PC-3 (cell line): ENCODE measurements at places on chromosomes 16 and 17. TPM values are rescaled to one million over a fixed set of nuclear protein-coding genes. Genes with fewer than 3 reads are reported as not detected.

Gene ABCA10
- total RNA-seq, result 0.12 and 0.47 TPM in 2 replicates

Gene FBXL16
- total RNA-seq, result 4.3 and 7.5 TPM in 2 replicates

Gene RUNDC3A
- total RNA-seq, result 0.29 and 1.4 TPM in 2 replicates

Gene CX3CL1
- 0.35 TPM in 1 of 2 replicates, not detected in the other for total RNA-seq

Gene SNX20
- total RNA-seq, result not detected in 2 replicates

Gene NPIPA7
- total RNA-seq, result 0.87 and 8.2 TPM in 2 replicates

Gene CCL4L2
- not detected in 2 replicates for total RNA-seq

Gene DNAH17
- total RNA-seq, result 0.04 and 0.23 TPM in 2 replicates

Gene ABCA9
- not detected in 2 replicates for total RNA-seq

Gene VASN
- 12.2 and 13.6 TPM in 2 replicates for total RNA-seq

Gene ST6GALNAC2
- total RNA-seq, result 1.0 and 6.4 TPM in 2 replicates

Gene PMFBP1
- 1.2 and 2.0 TPM in 2 replicates for total RNA-seq

Gene NXN
- 20.8 and 25.6 TPM in 2 replicates for total RNA-seq

Gene CACNG3
- total RNA-seq, result not detected in 2 replicates

Gene RPAIN
- total RNA-seq, result 46.1 and 47.9 TPM in 2 replicates

Gene DNAAF1
- total RNA-seq, result not detected in 2 replicates

Gene CA7
- total RNA-seq, result not detected in 2 replicates

Gene CD7
- total RNA-seq, result 0.15 and 0.98 TPM in 2 replicates

Gene RNU2-1
- total RNA-seq, result not detected in 2 replicates

Gene SOST
- not detected in 2 replicates for total RNA-seq

Gene CAVIN1
- total RNA-seq, result 0.17 TPM in 1 of 2 replicates, not detected in the other

Gene CRYBA1
- total RNA-seq, result not detected in 2 replicates

Gene PCTP
- 15.4 and 17.6 TPM in 2 replicates for total RNA-seq

Gene ENGASE
- total RNA-seq, result 34.5 and 58.1 TPM in 2 replicates

Gene TRPV3
- 3.6 and 4.8 TPM in 2 replicates for total RNA-seq

Gene KRT33A
- not detected in 2 replicates for total RNA-seq

Gene TNFSF13
- 3.6 and 5.2 TPM in 2 replicates for total RNA-seq

Gene PIMREG
- 67.6 and 88.6 TPM in 2 replicates for total RNA-seq

Gene NLK
- 14.9 and 16.3 TPM in 2 replicates for total RNA-seq

Gene CACNG1
- total RNA-seq, result not detected in 2 replicates

Gene PERCC1
- not detected in 2 replicates for total RNA-seq

Gene MYH2
- not detected in 2 replicates for total RNA-seq

Gene LGALS9C
- not detected in 2 replicates for total RNA-seq

Gene MSLN
- 0.73 and 4.7 TPM in 2 replicates for total RNA-seq

Gene KRT36
- not detected in 2 replicates for total RNA-seq

Gene TM4SF5
- not detected in 2 replicates for total RNA-seq

Gene SALL1
- not detected in 2 replicates for total RNA-seq

Gene ALOX15
- total RNA-seq, result 0.81 TPM in 1 of 2 replicates, not detected in the other

Gene CARD14
- total RNA-seq, result 2.3 and 4.4 TPM in 2 replicates

Gene LGALS9B
- not detected in 2 replicates for total RNA-seq

Gene ITPRIPL2
- total RNA-seq, result 21.6 and 31.5 TPM in 2 replicates

Gene GP1BA
- not detected in 2 replicates for total RNA-seq

Gene RTN4RL1
- 6.9 and 7.9 TPM in 2 replicates for total RNA-seq

Gene ZSCAN10
- not detected in 2 replicates for total RNA-seq

Gene CFAP97D1
- total RNA-seq, result 0.12 and 0.29 TPM in 2 replicates

Gene CCDC40
- total RNA-seq, result 5.3 and 7.5 TPM in 2 replicates

Gene VMO1
- total RNA-seq, result 1.2 and 3.1 TPM in 2 replicates

Gene SOCS7
- 7.4 and 9.8 TPM in 2 replicates for total RNA-seq

Gene ADAD2
- not detected in 2 replicates for total RNA-seq

Gene DPEP3
- not detected in 2 replicates for total RNA-seq

Gene FNDC8
- total RNA-seq, result not detected in 2 replicates

Gene OR1D5
- total RNA-seq, result not detected in 2 replicates

Gene PABPN1L
- total RNA-seq, result not detected in 2 replicates

Gene SULT1A1
- 2.9 and 4.7 TPM in 2 replicates for total RNA-seq
